T-helper 22 cell (primary cell): ENCODE measurements at places on chromosomes 4 and X.

GRCh38 chr4:37455301-37456131 lies 211.0 kb downstream of the NWD2 start:
- no peak for DNase-seq

- no peak for DNase-seq
Measured at GRCh38 chr4:184214931-184215330, 2.7 kb downstream of the ENPP6 start.

- no peak for DNase-seq
Measured at GRCh38 chr4:47359891-47360290, 103.6 kb downstream of the COMMD8 start.

- no peak for DNase-seq
Measured at GRCh38 chr4:99518601-99519295, 7.9 kb downstream of the C4orf17 start.

DNA sequence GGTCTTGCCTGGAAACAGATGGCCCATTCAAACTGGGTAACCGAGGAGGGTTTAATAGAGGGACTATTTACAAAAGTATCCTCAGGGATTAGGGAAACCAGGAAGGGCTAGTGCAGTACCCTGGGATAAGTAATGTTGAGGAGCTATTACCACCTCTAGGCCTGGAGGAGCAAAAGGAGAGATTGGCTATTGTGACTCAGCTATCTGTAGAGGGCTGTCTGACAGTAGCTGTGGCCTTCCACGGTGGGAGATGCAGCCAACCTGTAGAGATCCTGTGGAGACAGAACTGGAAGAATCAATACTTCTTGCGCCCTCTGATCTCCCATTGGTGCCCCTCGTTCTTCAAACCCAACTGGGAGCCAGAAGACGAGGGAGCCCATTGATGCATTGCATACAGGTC lies 34.1 kb upstream of the RPS6KA3 start:
- no peak for DNase-seq

GRCh38 chr4:152991398-152991797 lies 55.3 kb downstream of the FHDC1 start:
- no peak for DNase-seq

DNA sequence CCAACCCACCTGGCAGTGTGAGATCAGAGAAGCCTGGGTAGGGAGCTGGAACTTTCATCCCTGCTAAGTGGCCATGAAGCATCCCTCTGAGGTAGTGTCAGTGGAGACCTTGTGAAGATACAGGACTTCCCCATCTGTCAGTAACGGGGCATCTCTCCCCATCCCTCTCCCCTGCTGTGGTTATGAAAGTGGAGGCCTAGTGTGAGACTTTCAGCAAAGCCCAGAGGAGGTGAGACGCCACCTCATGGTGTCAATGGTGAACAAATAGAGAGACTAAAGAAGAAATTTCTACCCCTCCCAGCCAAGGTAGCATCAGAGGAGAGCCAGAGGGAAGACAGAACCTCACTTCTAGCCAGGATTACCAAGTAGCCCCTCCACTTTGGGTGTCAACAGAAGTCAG lies 150.2 kb downstream of the VEGFC start:
- DNase-seq = no peak

DNA sequence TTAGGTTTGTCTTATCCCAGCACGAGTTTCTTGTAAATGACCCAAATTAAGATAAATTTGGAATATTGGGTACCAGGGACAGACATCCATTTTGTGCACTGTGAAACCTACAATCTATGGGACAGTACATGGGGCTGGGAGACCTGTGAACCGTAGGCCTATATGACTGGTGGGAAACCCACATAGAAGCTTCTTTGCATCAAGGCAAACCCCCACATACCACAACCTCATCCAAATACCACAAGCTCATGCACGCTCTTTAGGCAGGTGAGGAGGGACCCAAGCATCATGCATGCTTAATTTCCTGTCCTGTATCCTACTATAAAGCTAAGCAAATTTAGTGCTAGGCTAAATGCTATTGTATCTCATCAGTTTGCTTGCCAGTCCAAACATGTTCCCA lies 47.8 kb downstream of the NIPAL1 start:
- DNase-seq = no peak
